ENCODE measurements at places on chromosomes 3 and 15.

GRCh38 chr3:177110895-177111294 lies 86.4 kb downstream of the TBL1XR1 start:
- no peak for DNase-seq

- DNase-seq: no peak
Measured at GRCh38 chr3:117003501-117003900, 293.9 kb downstream of the TUSC7 start.

DNA sequence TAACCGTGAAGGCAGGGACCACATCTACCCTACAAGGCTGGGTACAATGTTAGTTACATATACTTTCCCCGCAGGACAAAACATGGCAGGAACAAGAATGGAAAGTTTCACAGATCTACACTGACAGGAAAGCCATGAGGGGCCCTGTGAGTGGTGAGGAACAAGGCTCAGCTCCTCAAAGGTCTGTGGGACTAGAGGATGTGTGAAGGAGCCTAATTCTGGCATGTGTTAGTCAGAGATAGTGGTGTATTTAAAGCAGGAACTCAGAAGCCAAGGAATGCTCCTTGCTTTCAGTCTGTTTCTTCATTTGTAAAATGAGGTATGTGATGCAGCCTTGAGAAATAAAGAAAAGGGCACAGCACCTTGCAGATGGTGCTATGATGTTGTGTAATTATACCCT lies 25.1 kb downstream of the ETV5 start:
- no peak for DNase-seq

- DNase-seq: no peak
Measured at GRCh38 chr3:107813026-107813425, 277.8 kb downstream of the CD47 start.

GRCh38 chr3:88618021-88618645 lies 468.4 kb downstream of the C3orf38 start:
- DNase-seq: no peak

DNA sequence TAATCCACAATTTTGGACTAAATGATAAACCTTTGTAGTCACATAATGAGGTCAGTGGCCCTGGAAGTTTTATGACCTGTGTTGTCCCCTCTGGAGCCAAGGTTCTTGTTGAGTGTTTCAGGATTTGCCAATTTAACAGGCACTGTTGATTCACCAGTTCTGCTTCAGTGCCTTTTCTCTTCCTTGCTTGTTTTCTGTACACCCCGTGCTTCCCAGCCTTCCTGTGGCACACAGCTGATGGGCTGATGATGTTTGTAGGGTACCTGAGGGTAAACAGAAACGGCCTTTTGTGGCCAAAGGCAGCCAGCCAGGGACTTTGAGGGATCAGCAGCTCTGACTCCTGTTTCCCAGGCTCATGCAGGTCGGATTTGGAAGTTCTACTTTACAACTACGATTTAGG lies 13.3 kb downstream of the GYG1 start:
- DNase-seq: no peak

DNA sequence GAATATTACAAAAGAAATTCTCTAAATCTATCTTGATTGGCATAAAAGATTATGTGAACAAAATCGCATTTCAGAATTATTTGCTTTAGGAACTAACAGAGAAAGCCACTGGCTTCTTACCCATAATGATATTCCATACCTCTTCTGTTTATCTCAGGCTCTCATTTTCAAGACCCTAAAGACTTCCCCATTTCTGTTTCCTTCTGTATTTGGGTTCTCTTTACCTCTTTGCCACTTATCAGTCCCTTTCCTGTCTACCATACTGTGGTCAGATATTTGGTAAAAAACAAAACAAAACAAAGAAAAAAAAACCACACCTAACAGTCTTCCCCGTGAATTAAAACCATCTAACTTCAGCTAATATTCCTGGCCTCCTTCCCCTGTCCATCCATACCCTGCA lies 108.5 kb downstream of the LRRC28 start:
- DNase-seq: peak; percentile 76

DNA sequence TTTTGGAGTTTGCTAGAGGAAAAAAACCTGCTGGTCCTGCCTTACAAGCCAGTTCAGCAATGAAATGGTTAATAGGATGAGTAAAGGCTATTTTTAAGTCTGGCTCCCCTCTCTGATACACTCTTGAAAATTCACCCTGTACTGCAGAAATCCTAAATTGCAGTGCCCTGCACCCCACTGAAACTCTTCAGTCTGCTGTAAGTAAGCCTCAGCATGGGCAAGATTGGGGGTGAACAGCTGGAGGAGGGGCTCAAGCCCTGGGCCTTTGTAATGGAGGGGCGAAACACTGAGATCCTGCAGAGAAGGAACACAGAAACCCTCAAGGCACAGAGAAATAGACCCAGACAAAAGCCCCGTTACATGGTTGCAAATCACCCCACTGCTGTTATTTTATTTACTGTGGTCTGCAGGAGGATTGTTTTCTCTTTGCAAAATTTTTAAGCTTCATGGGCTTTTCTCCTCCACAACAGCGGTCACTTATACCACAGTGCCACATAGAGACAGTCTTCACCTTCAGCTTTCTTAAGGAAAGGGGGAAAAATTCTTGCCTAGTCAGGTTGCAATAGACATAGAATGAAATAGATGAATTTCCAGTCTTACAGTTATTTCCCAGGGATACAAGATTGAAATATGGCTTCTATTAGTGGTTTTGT lies 45.0 kb downstream of the SOX2 start:
- DNase-seq: no peak

DNA sequence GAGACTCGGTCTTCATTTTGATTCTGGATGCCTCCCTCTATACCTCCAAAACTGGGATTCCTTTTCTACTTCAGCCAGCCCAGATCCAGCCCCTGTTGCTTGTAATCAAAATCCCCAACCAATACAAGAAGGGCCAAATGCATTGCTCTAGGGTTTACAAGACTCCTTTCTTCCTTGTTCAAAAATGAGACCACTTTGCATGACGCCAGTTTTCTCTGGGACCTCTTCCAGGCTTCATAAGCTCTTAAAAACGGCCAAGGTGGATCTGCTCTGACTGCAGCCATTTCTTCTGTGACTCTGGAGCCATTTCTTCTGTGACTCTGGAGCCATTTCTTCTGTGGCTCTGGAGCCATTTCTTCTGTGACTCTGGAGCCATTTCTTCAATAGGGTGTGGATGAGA lies 71.9 kb downstream of the ADAMTS17 start:
- no peak for DNase-seq

- no peak for DNase-seq
Measured at GRCh38 chr15:42094512-42094963, at the start of gene PLA2G4D. TSS of gene PLA2G4D (minus strand) at chr15:42094562. CDS start at chr15:42094459, 103 bp downstream.

DNA sequence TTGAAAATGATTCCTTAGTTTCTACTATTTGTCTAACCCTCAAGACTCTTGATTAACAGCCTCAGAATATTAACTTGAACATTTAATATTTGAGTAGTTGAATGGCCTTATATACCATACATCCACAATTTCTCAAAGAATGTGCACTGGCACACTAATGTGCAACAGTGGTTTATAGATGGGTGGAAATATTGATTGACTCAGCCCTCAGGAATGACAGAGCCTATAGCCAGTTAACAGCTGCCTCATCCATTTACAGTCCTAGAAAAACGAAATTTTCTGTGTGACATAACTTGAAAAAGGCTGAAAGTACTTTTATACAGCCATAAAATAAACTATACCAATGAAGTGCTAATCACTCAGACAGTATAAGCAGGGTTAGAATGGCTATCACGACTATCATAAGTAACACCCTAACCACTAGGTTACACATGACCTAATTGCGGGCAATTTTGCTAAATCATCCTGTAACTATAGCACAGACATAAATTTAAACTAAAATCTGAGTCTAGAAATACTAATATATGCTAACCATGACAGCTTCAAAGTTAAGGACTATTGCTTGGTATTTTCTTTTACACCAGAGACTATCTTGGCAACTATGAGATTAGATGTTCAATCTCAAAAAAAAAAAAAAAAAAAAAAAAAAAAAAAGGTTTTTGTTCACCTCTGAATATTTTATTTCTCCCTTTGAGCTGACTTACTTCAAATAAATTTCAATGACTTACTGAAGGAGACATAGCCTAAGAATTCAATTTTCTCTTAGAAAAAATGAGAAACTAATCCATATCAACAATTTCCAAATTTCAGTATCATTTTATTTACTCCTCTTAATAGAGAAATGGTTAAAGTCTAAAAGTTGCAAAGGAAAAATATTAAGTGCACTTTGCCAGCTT lies 9.3 kb downstream of the SECISBP2L start:
- DNase-seq: no peak

- no peak for DNase-seq
Measured at GRCh38 chr3:172698631-172699030, 12.2 kb downstream of the NCEH1 start.

DNA sequence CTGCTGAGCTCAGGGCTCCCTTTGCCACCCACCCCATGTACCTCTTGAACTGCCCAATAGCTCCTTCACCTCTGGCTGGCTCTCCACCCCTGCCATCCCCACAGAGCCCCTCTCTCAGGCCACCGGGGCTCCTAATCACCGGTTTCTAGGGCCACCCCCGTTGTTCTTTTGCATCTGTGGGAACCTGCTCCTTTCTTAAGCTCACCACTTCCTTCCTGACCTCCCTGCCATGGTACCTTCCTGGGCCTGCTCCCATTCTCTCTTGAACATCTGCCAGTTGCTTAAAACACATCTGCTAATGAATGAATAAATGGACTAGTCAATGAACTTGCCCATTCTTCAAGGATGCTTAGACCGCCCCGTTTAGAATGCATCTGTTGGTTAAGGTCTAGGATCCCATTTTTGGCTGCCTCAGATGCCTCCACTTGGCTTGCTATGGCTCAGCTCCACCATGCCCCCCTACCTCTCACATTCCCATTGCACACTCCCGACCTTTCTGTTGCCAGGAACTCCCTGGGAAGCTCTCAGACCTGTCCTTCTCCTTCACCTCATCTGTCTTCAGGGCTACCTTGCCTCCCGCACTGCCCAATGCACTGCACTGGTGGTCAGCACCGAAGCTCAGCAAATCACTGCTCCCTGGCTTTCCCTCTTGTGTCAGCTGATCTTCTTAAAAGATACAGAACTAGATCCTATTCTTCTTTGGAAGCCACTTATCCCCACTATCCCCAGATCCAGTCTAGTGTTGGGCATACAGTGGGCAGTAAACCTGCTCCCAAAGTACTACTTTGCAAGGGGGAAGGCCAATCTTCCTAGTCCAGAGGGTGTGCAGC lies 9.1 kb downstream of the AMOTL2 start:
- DNase-seq: no peak

DNA sequence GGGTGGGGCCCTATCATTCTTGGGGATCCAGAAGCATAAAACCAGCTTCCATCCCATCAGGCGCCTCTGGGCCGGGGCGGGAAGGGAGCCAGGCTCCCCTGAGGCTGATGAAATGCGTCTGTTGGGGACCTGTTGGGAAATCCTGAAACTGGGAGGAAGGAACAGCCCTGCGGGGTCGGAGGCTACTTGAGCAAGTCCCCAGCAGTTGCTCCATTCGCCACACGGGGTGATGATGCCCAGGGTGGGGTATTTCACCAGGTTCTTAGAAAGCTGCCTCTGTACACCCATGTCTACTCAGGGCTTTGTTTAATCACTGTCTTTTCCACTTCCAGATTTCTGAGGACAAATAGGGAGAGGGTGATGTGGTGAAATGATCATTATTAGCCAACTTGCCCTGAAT lies 25.4 kb upstream of the TSEN2 start:
- no peak for DNase-seq

DNA sequence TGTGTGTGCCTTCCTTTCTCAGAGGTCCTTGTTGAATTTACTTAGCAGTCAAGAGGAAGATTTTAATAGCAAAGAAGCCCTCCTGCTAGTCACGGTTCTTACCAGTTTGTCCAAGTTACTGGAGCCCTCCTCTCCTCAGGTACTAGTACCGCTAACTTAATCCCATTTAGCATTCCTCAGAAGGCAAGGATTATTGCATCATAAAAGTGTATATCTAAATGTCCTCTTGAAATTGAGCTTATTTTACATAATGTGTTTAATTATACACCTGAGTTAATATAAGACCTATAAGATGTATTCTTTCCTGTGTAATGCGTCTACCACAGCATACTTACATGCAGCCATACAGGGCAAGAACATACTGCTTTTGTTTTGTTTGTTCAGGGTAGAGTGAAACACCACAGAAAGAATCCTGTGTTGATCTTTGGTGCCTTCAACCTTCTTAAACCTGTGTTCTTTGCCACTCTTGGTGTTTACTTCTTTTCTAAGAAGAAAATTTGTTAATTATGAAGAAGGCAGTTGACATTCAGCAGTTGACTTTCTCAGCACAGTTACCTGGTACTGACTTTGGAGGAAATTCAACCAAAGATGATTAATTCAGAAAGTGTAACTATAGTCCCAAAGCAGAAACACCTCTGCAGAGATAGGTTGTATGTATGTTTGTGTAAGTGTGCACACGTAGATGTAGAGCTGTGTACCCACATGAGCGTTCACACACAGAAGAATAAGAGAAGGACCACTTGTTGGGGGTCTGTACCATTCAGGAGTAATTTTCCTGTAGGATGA lies 33.1 kb downstream of the POLG start:
- no peak for DNase-seq

- peak; percentile 50 for DNase-seq
Measured at GRCh38 chr3:39990532-39990931, 181.1 kb downstream of the MYRIP start.

DNA sequence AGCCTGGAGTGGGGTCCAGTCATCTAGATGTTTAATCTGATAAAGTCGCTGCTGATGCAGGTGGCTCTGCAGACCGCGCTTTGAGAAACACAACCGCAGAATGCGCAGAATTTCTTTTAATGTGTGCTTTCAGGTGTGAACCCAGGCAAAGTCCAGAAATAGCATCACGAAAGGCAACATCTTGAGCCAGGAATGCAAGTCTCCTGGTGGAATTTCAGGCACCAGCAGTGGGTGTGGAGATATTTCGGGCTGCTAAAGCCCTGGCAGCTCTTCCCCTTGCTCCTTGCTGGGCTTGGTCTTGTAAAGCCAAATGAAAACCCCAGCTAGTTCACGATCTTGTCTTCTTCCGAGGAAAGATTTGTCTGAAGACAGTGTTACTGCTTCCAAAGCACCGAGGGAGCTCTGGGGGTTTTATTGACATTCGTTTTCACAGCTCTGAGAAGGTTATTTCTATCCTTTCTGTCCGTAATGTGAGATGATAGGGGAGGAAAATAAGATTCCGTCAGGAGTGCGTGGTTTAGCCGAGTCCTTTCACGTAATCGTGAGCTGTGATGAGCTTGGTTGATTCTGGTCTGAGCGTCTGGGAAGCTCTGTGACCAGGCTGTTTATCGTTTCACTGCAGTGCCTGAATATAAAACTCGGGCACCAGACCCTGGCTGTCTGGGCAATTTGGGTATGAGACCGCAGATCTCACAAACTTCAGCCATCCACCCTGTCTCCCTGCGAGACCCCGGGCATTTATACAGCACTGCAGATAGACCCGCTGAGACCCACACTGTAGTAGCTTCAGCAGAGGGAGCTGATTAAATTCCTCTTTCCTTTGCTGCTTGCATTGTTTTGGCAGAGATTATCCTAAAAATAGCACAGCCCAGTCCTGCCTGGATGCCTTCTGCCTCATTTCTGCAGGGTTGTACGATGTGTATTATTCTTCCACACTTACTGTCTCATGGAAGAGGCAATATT lies 67.0 kb upstream of the SLC25A26 start:
- no peak for DNase-seq

- DNase-seq: peak; percentile 28
Measured at GRCh38 chr3:141816958-141817357, 53.8 kb downstream of the GRK7 start.

- DNase-seq: peak; percentile 61
Measured at GRCh38 chr3:151835751-151836525, 22.0 kb downstream of the AADAC start.

GRCh38 chr3:187287256-187287655 lies 4.3 kb downstream of the MASP1 start:
- no peak for DNase-seq

- peak; percentile 34 for DNase-seq
Measured at GRCh38 chr3:79018671-79019136, 749.1 kb downstream of the ROBO1 start.
